Activated CD4-positive, alpha-beta T cell treated with anti-CD3 and anti-CD28 coated beads for 1 hour (primary cell): ENCODE measurements at places on chromosomes 1 and 21.
A peak's percentile ranks its signal among the peaks of the same experiment; 100 is the strongest.

DNA sequence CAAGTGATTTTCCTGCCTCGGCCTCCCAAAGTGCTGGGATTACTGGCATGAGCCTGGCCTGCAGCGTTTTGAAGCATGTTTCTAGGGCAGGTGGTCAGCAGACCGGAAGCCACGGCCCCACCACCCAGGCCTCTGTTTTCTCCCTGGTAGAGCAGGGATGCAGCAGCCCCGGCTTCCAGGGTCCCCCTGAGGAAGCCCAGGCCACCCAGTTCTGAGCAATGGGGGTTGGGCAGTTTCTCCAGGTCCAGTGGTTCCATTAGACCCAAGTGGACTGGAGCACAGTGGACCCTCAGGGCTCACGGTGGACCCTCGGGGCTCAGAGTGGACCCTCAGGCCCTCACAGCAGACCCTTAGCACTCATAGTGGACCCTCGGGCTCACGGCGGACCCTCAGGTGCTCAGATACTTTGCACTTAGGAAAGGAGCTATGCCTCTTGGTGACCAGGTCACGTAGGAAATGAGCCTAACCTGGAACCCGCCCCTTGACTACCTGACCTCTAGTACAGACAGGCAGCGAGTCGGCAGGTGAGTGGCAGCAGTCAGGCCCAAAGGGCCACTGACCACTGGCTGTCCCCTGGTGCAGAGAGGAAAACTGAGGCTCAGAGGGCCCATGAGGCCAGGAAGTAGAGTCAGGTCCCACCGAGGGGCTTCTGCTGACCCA, 4.6 kb upstream of the FNDC10 start:
- no peak for DNase-seq

DNA sequence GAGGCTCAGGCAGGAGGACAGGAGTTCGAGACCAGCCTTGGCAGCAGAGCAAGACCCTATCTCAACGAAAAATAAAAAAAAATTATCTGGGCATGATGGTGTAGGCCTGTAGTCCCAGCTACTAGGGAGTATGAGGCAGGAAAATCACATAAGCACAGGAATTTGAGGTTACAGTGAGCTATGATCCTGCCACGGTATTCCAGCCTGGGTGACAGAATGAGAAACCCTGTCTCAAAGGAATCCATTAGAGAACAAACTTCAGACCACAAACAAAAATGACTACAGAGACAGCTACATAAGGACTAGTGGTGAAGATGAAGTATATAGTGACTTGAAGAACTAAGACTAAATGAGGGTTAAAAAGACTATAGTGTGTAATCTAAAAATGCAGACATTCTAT, 233.1 kb downstream of the RERE start:
- DNase-seq: no peak

DNA sequence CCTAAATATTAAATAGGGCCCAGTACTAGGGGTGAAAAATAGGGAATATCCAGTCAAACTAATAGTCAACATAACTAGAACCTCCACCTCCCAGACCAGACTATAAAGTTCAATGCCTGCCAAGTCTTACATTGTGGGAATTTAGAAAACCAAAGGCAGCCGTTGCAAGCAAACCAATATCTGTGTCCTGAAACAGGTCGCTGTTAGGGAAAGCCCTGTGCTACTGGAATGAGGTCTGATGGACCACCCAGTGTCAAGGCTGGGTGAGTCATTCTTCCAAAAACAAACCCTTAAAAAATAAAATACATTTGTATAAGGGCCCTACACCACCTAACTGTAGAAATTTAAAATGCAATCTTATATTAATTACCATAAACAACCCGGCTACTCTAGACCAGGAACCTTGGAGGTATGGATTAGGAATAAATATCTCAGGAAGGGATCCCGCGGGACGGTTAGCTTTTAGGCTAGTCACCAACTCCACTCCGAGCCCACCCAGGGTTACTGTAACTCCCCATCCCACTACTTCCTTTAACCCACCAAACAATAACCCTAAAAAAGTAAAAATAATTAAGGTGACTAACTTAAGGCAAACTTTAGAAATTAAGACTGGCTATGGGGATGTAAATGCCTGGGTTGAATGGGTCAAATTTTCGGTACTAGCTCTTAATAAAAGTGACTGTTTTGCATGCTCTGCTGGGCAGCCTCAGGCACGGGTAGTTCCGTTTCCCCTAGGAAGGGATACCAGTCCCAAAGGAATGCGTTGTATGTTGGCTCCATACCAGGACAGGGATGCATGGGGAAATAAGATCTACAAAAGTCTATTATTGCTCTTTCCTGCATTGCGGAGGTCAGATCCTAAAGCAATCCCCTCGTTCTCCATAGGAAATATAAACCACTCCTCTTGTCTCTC, 65.4 kb upstream of the TLR5 start:
- no peak for DNase-seq

- DNase-seq: no peak
These were observed 58.1 kb upstream of the SIM2 start for GRCh38 chr21:36640721-36641244.

GRCh38 chr21:18164933-18165332, 79.7 kb upstream of the CHODL start:
- no peak for DNase-seq

DNA sequence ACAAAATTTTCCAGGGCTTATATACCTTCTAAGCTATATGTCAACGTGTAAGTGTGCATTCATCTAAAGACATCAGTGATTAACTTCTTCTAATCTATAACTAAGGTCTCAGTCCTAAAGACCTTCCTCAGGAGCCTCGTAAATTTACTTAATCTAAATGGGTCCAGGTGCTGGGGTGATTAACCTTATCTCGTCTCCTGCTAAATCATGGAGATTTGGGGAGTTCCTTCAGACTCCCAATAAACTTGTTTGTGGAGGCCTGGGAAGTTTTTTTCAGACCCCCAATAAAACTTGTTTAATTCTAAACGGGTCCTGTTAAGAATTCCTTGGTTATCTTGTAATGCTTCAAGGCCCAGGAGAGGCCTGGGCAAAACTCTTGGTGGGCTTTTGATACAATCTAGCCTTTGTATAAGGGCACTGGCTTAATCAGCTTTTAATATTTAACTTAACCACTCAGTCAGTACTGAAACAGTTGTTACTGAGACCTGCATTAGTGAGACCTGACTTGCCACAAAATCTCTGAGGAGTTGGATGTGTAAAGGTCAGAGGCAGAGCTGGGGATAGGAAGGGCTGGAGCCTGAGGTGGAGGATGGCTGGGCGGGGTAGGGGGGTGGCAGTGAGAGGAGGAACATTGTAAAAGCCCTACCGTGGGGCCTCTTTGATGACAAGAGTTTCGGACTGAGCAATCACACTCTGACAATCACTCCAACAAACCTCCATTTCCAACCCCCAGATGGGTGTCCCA, 6.2 kb upstream of the HMGCS2 start:
- no peak for DNase-seq

GRCh38 chr1:184187097-184187496, 135.6 kb downstream of the TSEN15 start:
- DNase-seq: no peak

GRCh38 chr1:9841460-9841859, 17.7 kb upstream of the CLSTN1 start:
- DNase-seq: no peak

DNA sequence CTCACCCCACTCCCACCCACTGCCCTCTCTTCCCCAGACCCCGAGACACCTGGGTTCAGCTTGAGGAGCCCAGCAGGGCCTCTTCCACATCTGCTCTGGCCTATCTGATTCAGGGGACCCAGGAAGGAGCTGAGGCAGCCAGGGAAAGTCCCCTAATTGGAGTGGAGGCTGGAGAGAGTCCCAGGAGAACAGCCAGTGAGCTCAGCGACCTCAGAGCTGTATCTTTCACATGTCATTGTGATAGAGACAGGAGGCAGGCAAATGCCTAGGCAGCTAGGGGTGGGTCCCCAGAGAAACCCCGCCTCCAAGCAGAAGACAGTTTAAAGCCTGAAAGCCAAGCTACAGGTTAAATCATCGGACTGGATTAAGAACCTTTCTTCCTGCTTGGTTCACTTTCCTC, 122.7 kb downstream of the MATN1 start:
- no peak for DNase-seq

DNA sequence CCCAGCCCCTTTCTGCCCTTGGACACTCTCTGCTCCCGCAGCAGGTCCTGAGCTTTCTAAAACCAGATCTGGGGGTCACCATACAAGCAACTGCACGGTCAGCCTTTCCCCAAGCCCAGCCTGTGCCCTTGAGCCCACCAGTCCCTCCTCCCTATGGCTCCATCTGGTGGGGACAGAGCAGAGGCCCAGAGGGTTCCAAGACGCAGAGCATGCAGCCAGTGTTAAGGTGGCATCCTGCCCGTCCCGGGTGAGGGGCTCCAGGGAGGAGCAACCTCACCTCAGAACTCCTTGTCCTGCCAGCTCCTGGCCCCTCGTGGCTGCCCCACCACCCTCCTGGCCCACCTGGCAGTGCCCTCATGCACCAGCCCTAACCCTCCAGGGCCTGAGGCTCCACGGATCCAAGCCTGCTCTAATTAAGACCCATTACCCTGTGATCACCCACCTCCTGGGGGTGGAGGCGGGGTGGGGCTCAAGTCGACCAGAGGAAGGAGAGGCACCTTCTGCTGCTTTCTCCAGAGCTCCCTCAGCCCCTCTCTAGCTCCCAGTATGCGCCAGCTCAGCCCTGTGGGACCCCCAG, 8.5 kb downstream of the CHD5 start:
- no peak for DNase-seq

DNA sequence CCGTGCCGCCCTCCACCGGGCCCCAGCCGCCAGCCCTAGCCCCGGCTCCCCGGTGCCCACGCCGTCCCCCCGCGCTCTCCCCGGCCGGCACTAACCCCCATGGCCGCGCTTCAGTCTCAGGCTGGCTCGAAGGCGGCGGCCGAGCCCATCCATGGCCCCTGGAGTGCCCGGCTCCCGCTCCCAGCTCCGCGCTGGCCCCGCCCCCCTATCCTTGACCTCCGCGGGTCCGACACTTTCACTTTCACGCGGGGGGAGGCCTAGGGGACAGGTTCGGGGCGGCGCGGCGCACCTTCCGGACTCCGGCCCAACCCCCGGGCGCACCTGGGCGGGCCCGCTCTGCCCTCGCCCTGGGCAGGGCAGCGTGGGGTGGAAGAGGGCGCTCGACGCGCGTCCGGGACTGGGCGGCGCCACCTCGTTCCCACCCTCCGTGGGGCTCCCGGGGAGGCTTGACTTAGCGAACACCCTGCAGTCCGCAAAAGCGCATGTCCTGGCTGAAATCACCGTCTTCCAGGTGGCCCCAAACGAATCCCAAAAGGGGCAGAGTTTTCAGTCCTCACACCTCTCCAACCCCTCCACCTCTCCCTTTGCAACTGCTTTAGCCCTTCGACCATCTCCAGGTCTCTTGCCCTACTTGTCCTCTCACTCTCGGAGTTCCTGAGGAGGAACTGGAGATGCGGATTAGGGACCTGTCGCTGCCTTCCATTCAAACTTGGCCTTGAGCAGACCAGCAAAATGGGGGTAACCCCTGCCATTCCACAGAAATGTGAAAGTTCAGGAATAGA, 3.9 kb upstream of the DENND2D start:
- DNase-seq: peak; percentile 66

- no peak for DNase-seq
These were observed 276.9 kb downstream of the VAV3 start for GRCh38 chr1:107687849-107688753.

- DNase-seq: no peak
These were observed 29.9 kb downstream of the MRAP start for GRCh38 chr21:32328595-32328994.

DNA sequence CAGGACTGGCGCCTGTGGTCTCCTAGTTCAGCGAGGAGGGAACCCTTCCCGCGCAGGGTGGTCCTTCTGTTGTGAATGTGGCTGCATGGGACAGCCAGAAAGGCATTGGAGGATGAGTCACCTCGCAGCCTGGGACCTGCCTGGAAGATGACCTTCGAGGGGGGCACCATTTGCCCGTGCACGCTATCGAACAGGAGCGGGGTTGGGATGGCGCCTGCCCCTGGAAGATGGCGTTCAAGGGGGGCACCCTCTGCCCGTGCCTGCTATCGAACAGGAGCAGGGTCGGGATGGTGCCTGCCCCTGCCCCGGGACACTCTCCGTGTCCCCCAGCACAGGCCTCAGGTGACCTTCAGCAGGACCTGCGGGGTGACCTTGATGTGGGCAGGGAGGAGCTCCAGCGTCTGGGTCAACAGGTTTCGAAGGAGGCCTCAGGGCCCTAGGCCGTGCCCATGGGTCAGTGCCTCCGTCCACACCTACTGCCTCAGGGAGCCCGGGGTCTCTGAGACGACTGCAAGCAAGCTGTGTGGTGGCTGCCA, 1.7 kb upstream of the ACTRT2 start:
- no peak for DNase-seq

DNA sequence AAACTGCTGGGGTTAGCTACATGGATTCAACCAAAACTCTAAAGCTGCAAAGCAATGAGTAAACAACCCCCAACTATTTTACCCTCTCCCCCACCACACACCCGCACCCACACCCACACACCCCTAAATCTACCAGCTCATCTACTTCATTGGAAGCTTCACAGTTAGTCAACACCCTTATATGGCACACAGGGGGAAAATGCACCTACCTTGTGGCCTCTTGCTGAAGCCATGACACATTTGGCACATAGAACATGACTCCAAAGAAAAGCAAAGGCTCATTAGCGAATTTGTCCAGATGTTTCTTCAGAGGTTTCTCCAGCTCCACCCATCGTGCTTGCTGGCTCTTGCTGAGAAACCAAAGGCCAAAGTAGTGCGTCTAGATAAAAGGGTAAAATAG, 99.8 kb downstream of the PTPN14 start:
- no peak for DNase-seq

- DNase-seq: no peak
These were observed 7.9 kb downstream of the UTP11 start for GRCh38 chr1:38020396-38020795.

DNA sequence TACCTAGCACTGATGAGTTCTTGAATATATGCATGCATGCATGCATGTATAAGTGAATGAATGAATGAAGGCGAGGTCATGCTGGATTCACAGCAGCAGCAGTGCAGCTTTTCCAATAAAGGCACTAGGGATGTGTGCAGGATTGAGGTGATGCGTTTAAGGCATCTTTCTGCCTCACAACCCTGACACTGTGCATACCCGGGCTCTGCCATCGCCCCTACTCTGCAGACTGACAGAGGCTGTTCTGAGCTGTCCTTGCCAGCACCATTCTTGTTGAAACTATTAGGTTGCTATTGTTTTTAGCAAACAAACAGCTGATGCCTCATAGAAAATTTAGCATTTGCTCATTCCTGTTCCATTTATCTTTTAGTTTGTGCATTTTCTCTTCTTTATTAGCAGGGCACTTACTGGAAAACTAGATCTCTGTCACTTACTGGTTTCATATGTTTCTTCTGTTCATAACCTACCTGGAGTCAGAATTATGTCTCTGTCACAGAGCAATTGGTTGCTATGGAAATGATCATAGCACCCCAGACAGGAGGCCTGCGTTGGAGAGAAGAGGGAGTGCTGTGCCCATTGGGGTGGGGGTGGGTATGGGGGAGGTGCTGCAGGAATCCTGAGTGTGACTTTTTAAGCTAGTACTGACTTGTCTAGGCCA, 79.0 kb downstream of the CD58 start:
- DNase-seq: no peak

DNA sequence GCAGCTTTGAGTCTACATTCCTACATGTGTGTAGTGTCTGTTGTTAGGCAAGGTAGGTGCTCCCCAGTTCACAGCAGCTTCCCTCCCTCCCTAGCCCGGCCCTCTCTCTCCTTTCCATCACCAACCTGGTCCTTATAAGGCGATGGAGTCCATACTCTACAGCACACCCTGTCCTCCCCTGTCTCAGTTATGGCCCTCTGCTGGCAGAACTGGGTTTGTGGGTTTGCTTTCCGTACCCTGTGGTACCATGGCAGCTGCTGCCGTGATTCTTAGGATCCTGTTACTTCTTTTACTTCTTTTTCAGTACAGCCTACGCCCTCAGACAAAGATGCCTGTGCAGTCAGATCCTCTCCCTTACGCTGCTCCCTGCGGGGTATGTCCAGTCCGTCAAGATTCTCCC, 31.7 kb downstream of the AK5 start:
- DNase-seq: no peak

GRCh38 chr1:22893292-22893691, 79.4 kb downstream of the LACTBL1 start:
- no peak for DNase-seq
